ENCODE measurements at places on chromosomes 7 and 10. TPM values are rescaled to one million over a fixed set of nuclear protein-coding genes. Genes with fewer than 3 reads are reported as not detected.

NEURL1 gene
- total RNA-seq: 0.38 TPM

CTNNA3 gene
- not detected for total RNA-seq

CLRN3 gene
- total RNA-seq: not detected

FAM25A gene
- not detected for total RNA-seq

PNLIPRP2 gene
- not detected for total RNA-seq

FAM25C gene
- total RNA-seq: not detected

HOXA1 gene
- 3.1 TPM for total RNA-seq

IRF5 gene
- total RNA-seq: 12.5 TPM

CALY gene
- 0.69 TPM for total RNA-seq

CDHR3 gene
- 4.7 TPM for total RNA-seq

CTAGE15 gene
- total RNA-seq: not detected

TPST1 gene
- total RNA-seq: 8.1 TPM

SSC4D gene
- total RNA-seq: 1.6 TPM

THSD7A gene
- total RNA-seq: 1.7 TPM

MRLN gene
- not detected for total RNA-seq

NME8 gene
- total RNA-seq: not detected

CALML5 gene
- not detected for total RNA-seq

CFAP46 gene
- total RNA-seq: 1.5 TPM

ZNF804B gene
- total RNA-seq: not detected

RP9 gene
- total RNA-seq: 31.8 TPM

TRIM50 gene
- not detected for total RNA-seq

CHRM2 gene
- not detected for total RNA-seq

RTKN2 gene
- 0.91 TPM for total RNA-seq

ZP3 gene
- total RNA-seq: 22.2 TPM

RBP4 gene
- total RNA-seq: 10.4 TPM

HSPA14 gene
- total RNA-seq: 45.1 TPM

CLCN1 gene
- total RNA-seq: not detected

AKR1C4 gene
- total RNA-seq: 0.24 TPM

PROSER2 gene
- 41.8 TPM for total RNA-seq

RPEL1 gene
- total RNA-seq: 0.09 TPM

CAMK2B gene
- 0.14 TPM for total RNA-seq

VOPP1 gene
- 85.5 TPM for total RNA-seq

RNLS gene
- total RNA-seq: 8.5 TPM

EBLN1 gene
- not detected for total RNA-seq

SPDYE5 gene
- total RNA-seq: not detected

AKR1E2 gene
- 6.6 TPM for total RNA-seq

TDRD1 gene
- total RNA-seq: not detected

CYP26C1 gene
- not detected for total RNA-seq

PON1 gene
- 0.64 TPM for total RNA-seq

NKX1-2 gene
- total RNA-seq: 0.06 TPM

SLC13A4 gene
- not detected for total RNA-seq

SDK1 gene
- 0.72 TPM for total RNA-seq
